ENCODE measurements at places on chromosomes 1 and 21.

DNA sequence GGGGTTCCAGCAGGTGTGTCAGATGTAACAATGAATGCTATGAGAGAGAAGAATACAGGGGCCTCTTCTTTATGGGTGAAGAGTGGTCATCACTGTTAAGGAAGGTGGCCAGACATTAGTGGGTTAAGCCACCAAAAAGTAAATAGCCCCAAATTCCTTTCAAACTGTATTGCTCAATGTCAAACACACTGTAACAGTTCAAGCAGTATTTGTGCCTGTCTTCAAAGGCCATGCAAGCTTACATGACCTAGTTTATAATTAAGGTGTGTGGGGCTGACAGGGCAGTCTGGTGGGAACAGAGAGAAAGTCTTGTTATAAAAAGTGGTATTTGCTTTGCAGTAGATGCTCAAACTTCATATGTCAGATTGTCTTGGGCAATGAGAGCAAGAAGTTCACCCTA lies 18.5 kb downstream of the CHIT1 start:
- no peak for DNase-seq

GRCh38 chr1:1760715-1761114 lies 17.6 kb downstream of the NADK start:
- no peak for DNase-seq

- no peak for DNase-seq
Measured at GRCh38 chr1:158045639-158046038, 52.2 kb downstream of the KIRREL1 start.

- no peak for DNase-seq
Measured at GRCh38 chr1:167899253-167899681, 14.7 kb downstream of the ADCY10 start.

- DNase-seq = no peak
Measured at GRCh38 chr1:25034736-25035522, 104.9 kb upstream of the RUNX3 start.

DNA sequence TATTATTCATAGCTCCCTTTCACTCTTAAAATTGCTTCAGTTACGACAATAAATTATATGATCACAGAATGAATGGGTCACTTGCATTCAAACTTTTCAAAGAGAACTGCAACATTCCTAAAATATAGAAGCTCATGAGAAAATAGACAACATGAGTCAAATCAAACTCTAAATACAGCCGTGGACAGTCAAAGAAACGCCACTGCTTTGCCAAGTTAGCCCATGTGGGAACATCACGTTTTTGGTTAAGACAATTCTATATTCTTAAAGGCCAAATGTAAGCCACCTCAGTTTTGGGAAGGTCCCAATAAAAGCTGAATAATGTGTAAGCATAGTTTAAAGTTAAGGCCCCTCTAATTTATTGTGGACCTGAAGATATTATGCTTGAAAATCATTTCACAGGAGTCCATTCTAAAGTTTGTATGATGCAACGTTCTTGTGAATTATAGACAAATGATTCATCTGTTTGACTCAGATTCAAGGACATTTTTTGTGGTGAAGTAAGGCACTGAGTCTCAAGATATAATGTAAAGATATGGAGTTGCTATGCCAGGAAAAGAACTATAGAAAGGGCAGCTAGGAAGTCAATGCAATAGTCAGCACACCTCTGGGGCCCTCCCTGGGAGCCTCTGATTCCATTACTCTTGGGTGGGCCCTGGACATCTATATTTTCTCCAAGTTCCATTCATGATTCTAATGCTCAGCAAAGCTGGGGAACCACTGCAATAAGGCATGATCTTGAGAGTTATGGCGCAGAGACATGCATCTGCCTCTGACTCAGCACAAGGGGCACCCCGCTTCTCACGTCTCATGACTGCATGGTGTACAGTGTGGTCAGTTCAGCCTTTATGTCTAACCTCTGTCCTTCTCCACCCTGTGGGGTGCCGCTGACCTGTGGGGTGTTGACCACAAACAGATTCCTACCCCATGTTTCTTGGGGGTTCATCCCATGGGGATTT lies 33.9 kb downstream of the ETS2 start:
- DNase-seq = no peak

- no peak for DNase-seq
Measured at GRCh38 chr1:25095635-25096200, 136.6 kb downstream of the SYF2 start.

GRCh38 chr1:200263203-200263602 lies 146.6 kb downstream of the ZNF281 start:
- no peak for DNase-seq

GRCh38 chr21:33283203-33283602 lies 17.0 kb downstream of the IL10RB start:
- DNase-seq = no peak

DNA sequence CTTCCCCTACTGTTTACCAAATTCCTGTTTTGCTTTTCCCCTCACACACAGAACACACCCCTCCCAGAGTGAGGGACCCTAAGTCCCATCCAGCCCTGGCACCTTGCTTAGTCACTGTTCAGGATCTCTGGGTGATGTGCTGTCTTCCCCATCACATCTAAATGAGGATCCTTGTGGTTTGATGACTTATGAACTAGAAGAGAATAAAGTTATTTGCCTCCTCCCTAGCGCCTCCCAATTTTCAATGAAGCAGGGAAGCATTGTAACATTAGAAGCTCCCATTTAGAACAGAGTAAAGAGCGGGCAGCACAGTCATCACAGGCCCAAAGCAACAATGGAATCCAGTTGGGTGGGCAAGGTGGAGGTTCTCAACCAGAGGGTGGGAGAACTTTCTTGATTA lies 27.0 kb downstream of the DISC1 start:
- no peak for DNase-seq

GRCh38 chr1:162168261-162168660 lies 98.8 kb downstream of the NOS1AP start:
- DNase-seq = no peak

DNA sequence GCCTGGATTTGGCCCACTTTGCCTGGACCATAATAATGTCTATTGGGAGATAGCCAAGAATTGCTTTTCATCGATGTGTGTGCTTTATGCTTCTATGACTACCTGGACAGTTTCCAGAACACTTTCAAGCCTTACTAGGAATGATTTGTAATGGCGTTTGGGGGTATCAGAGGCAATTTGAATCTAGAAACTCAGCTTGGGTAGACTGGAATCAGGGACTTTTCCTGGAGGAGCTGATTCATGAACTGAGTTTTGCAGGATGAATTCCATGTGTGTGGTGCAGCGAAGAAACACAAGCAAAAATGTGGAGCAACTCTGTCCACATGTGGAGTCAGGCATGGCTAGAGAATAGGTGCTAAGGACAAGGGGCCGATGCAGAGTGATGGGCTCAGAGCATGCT lies 11.9 kb upstream of the TMEM61 start:
- DNase-seq = peak; percentile 61

GRCh38 chr1:21212126-21212525 lies 35.4 kb upstream of the EIF4G3 start:
- DNase-seq = no peak

DNA sequence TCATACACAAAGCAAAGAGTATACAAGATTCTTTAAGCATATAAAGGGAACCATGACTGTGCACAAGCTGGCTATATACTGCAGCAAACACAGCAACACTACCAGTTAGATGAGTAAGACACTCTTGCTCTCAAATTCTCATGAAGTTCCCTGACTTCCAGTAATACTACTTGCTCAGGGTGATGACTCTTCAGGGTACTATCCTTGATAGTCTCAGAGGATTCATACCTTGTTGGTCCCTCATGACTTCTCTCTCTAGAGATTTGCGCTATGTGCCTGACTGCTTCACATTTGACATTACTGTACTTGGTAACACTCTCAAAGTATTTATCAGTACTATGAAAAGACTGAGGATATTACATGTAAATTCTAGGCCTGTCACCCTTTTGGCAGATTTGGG lies 159.8 kb upstream of the ZRANB2 start:
- no peak for DNase-seq

GRCh38 chr1:211675230-211676105 lies at the start of gene NEK2:
Gene NEK2 (minus strand): TSS chr1:211675621. CDS start chr1:211675479, 142 bp downstream.
- DNase-seq = peak; percentile 67

DNA sequence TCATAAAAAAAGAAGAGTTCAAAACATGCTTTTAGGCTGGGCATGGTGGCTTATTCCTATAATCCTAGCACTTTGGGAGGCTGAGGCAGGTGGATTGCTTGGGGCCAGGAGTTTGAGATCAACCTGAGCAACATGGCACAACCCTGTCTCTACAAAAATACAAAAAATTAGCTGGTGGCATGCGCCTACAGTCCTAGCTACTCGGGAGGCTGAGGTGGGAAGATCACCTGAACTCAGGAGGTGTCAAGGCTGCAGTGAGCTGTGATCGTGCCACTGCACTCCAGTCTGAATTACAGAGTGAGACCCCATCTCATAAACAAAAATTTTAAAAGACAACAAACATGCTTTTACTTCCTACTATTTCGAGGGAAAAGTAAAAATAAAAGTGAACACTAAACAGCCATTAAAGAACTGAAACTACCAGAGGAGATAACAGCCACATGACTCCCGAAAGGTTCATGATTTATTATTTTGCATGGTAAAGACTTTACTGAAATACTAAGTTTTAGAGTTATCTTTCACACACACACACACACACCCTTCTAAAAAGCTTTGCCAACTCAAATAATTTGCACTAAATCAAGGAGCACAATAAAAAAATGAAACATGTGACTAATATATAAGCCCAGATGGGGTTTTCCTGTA lies 48.1 kb downstream of the USP1 start:
- DNase-seq = no peak

GRCh38 chr1:23793018-23793781 lies 2.3 kb downstream of the LYPLA2 start:
- no peak for DNase-seq

GRCh38 chr21:44267655-44268142 lies 6.0 kb upstream of the DNMT3L start:
- DNase-seq = no peak

DNA sequence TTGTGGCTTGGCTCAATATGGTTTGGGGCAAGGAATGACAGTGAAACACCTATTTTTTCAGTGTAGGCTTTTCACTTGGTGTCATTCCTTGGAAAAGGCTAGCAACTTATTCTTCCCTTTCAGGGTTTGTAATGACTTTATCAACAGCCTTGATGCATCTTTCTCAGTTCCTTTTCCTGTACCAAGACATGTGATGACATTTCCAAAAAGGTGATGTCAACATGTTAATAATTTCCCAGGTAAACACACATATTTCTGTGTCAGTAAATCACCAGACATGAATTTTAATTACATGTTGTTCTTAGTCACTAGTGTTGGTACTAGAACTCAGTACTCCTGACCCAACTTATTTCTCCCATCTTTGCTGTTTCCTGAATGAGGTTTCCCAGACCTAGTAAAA lies 37.8 kb upstream of the RRP15 start:
- DNase-seq = no peak

DNA sequence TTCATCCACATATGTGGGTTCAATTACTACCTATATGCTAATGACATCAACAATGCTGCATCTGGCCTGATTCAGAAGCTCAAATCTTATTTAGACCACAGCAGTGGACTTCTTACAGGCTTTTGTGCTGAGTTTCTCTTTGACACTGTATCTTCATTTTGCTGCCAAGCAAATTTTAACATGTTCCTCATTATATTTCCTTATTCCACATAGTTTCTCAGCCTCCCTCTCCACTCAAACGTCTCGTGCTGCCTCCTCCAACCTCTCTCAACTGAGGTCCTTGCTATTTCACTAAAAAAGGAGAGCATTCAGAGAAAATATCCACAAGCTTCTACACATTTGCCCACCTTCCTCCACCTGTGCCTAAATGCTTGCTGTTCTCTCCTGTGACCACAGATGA lies 6.5 kb downstream of the TDRKH start:
- no peak for DNase-seq

GRCh38 chr1:7313826-7314225 lies 457.3 kb upstream of the VAMP3 start:
- DNase-seq = no peak

DNA sequence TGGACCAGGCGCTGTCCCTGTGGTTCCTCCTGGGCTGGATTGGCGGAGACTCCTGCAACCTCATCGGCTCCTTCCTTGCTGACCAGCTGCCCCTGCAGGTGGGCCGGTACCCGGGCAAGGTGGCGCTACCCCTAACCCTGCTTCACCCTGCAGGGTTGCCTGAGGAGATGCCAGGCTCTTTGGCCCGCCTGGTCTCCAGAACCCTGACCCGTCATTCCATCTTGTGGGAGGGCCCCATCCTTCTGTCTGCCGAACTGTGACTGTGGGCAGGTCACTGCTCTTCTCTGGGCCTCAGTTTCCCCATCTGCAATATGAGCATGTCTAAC lies 12.5 kb downstream of the SLC66A1 start:
- no peak for DNase-seq

GRCh38 chr1:21192284-21192683 lies 15.6 kb upstream of the EIF4G3 start:
- no peak for DNase-seq

DNA sequence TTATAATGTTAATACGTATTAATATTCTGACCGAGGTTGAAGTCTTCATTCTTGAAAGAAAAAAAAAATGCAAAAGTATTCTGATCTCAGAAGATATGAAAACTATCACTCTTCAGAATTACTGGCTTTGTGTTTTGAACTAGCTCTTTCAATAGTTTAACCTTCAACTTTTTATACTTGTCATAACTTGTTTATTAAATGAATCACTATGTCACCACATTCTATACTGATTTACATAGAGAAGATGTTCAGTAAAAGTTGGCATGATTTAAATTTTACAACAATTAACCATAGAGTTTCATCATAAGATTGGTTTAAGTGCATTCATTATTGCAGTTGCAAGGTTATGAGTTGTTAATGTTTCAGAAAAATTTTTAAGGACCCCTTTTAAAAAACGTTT lies 57.3 kb downstream of the HS2ST1 start:
- no peak for DNase-seq

GRCh38 chr1:38727684-38728584 lies 131.6 kb downstream of the RRAGC start:
- DNase-seq = no peak

- no peak for DNase-seq
Measured at GRCh38 chr1:175504875-175505555, 238.4 kb downstream of the TNR start.

- DNase-seq = no peak
Measured at GRCh38 chr1:175287377-175287776, 94.8 kb upstream of the KIAA0040 start.

GRCh38 chr1:204558467-204558866 lies 42.3 kb downstream of the MDM4 start:
- no peak for DNase-seq

- DNase-seq = no peak
Measured at GRCh38 chr1:84031802-84032327, 32.9 kb upstream of the TTLL7 start.

- no peak for DNase-seq
Measured at GRCh38 chr1:202189001-202189790, 4.4 kb upstream of the LGR6 start.

DNA sequence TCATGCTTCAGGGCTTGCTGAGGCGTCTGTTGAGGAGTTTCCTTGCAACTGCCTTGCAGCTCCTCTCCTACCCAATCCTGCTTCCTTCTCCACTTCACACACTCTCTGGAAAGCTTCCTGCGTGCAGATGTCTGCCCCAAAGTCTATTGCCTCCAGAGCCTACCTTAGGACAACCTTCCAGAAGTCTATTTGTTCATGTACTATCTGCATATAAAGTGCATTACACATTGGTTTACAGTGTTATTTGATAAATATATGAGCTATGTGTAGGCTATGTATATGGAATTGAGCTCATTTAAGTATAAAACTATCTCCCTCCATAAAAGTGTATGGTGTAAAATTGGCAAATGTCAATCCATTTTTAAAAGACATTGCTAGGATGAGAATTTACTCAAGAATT lies 9.8 kb downstream of the PTGFR start:
- DNase-seq = no peak

Data from NCI-H2029 treated with DMSO at 0.1 percent for 48 hours (cell line).